ENCODE measurements at places on chromosomes 5 and 9. TPM values are rescaled to one million over a fixed set of nuclear protein-coding genes. Genes with fewer than 3 reads are reported as not detected.

GRCh38 chr5:94754824-94755223 is 136.4 kb downstream of the SLF1 start:
- no peak overlapping the region for H3K27ac ChIP-seq
- H3K27me3 ChIP-seq, result no peaks in the 10 kb centered on the region
- no peaks in the 10 kb centered on the region for H3K36me3 ChIP-seq
- no peak for DNase-seq
- H3K4me3 ChIP-seq, result no peak overlapping the region

Gene SCGB3A2
- not detected for total RNA-seq

Gene DND1
- 3.5 TPM for total RNA-seq

GRCh38 chr5:38780945-38781344 is 64.9 kb upstream of the OSMR start:
- H3K4me1 ChIP-seq, result peaks cover 4% of the 10 kb centered on the region
- no peak for DNase-seq
- no peak overlapping the region for H3K27ac ChIP-seq
- no peak overlapping the region for H3K4me3 ChIP-seq
- H3K27me3 ChIP-seq, result no peaks in the 10 kb centered on the region

Gene GPR150
- 9.6 TPM for total RNA-seq

Gene RPL35
- total RNA-seq, result 2,123 TPM

Gene SPRY4
- 111 TPM for total RNA-seq

DNA sequence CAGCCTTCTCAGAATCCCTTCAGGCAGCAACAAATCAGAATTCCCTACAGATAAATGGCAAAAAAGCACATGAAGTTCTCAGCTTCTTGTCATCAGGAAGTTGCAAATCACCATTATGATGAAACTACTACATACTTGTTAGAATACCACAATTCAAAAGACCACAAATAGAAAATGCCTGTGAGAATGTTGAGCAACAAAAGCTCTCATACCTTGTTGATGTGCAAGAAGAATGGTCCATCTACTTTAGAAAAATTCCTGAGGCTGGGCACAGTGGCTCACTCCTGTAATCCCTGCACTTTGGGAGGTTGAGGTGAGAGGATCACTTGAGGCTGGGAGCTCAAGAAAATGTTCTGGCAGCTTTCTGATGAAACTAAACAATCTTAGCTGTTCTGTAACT is 278.1 kb downstream of the ICE1 start:
- no peaks in the 10 kb centered on the region for H3K36me3 ChIP-seq
- no peak overlapping the region for H3K4me3 ChIP-seq
- H3K27ac ChIP-seq, result no peak overlapping the region
- DNase-seq, result no peak
- H3K4me1 ChIP-seq, result no peaks in the 10 kb centered on the region

DNA sequence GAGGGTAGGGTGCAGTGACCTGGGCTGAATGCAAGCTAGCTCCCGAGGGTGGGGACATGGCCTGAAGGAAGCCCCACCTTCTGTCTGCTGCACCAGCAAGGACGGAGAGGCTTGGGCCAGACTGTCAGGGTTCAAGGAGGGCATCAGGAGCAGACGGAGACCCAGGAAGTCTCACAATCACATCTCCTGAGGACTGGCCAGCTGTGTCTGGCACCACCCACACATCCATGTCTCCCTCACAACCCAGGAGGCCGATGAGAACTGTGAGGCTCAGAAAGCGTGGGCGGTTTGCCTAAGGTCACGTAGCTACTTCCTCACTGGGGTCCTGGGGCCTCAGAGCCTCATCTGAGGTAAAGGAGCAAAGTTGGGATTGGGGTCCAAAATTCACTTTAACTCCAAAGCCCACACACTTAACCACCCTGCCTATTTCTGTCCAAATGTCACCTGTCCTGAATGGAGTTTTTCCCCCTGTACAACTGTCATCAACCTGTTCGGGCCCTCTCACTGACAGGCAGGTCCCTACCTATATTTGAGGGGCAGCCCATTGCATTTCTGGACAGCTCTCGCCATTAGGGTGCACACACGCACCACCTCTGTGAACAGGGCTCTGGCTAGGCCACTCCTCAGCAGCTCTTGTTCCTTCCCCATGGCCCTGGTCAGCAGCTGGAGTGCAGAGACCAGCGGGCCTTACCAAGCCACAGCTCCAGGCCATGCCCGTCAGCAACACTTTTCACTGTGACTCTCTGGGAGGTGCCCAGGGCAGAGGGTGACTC is 3.4 kb downstream of the IL13 start:
- DNase-seq, result no peak
- H3K36me3 ChIP-seq, result no peaks in the 10 kb centered on the region
- no peak overlapping the region for H3K27ac ChIP-seq
- peaks cover 2% of the 10 kb centered on the region for H3K4me1 ChIP-seq
- no peaks in the 10 kb centered on the region for H3K27me3 ChIP-seq
- H3K4me3 ChIP-seq, result no peak overlapping the region

DNA sequence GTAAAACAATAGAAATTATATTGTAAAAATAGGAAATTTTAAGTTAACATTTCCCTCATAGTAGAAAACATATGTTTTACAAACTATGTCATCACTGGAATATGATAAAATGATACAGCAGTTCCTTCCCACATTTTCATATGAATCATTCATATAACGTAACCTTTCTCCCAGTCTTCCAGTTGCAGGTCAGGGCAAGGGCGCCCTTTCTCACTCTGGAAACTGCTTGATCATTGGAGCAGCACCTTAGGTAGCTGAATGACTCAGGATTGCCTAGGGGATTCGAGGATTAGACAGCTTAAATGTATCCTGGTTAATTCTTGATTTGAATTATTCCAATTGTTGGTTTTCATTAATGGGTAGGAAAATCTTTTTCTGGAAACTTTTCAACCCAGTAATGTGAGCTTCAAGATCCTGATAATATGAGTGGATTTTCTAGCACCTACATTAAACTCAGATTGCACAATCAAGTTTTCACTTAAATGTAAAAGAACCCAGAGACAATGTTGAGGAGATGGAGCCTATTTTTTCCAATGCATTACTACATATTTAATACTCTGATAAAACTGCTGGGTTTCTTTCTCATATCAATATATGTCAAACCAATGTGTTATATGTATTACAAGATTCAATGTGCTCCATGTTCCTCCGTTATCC is 32.6 kb upstream of the ANXA1 start:
- no peak overlapping the region for H3K27ac ChIP-seq
- no peak overlapping the region for H3K4me3 ChIP-seq
- no peaks in the 10 kb centered on the region for H3K36me3 ChIP-seq
- no peaks in the 10 kb centered on the region for H3K4me1 ChIP-seq
- no peak for DNase-seq

Gene STK32A
- total RNA-seq, result 6.2 TPM

DNA sequence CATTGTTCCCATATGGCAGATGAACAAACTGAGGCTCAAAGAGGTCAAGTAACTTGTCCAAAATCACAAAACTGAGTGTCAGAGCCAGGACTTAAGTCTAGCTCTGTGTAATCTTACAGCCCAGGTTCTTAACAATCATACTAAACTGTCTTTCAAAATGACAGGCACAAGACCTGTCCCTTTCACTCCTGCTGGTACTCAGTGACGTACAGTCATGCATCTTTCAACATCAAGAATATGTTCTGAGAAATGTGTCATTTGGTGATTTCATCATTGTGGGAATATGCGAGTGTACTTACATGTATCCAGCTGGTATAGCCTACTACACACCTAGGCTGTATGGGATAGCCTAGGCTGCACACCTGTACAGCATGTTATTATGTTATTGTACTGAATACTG is 646.8 kb upstream of the WWC1 start:
- H3K27me3 ChIP-seq, result no peaks in the 10 kb centered on the region
- no peak overlapping the region for H3K4me3 ChIP-seq
- H3K4me1 ChIP-seq, result no peaks in the 10 kb centered on the region
- H3K27ac ChIP-seq, result no peak overlapping the region

- no peak overlapping the region for H3K27ac ChIP-seq
- DNase-seq, result no peak
- no peaks in the 10 kb centered on the region for H3K36me3 ChIP-seq
- peaks cover 4% of the 10 kb centered on the region for H3K4me1 ChIP-seq
These were observed 379.0 kb downstream of the GLIS3 start for GRCh38 chr9:3920604-3921582.

- H3K27me3 ChIP-seq, result no peaks in the 10 kb centered on the region
- no peak overlapping the region for H3K4me3 ChIP-seq
- no peaks in the 10 kb centered on the region for H3K36me3 ChIP-seq
- no peak for DNase-seq
These were observed 523.0 kb upstream of the CDH9 start for GRCh38 chr5:27561408-27561807.

DNA sequence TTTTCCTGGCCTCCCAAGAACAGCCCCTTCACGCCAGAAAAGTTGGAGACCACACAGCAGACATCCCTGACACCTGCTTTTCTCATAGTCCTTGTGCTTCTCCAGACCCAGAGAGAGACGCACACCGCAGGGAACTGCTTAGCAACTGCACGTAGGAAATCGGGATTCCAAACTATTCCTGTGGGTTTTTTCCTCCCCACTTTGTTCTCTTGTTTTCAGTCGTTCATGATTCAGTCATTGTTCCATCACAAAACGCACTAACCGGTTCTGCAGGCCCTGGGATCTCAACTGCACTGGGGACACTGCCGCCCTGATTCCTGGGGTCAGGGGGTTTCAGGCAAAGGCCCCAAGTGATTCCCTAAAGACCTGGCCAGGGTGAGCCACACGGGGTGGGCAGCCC is 588.0 kb upstream of the KLF4 start:
- no peaks in the 10 kb centered on the region for H3K27me3 ChIP-seq
- H3K4me3 ChIP-seq, result no peak overlapping the region

GRCh38 chr5:137501846-137502406 is 2.8 kb upstream of the SPOCK1 start:
- no peak overlapping the region for H3K27ac ChIP-seq
- H3K4me3 ChIP-seq, result no peak overlapping the region
- peaks cover 6% of the 10 kb centered on the region for H3K4me1 ChIP-seq
- DNase-seq, result no peak
- no peaks in the 10 kb centered on the region for H3K27me3 ChIP-seq

Gene PCDHA4
- not detected for total RNA-seq
